ENCODE measurements at places on chromosomes 3 and 15.

DNA sequence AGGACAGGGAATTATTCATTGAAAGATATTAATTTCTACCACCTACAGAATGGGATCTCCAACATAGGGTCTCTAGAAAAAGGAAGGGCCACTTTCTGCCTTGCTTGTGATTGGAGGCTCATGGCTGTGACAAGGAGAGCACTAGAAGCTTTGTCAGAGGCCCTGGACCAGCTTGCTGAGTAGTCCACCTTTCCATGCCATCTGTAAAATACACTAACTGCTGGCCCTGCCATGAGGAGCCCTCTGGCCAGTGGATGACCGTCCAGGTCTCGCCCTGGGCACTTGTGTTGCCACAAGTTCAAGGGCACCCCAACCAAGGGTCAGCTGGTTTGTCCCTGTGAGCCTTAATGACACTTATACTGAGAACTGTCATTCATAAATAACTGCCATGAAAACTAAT, 1.6 kb upstream of the SYNM start:
- no peak for DNase-seq

DNA sequence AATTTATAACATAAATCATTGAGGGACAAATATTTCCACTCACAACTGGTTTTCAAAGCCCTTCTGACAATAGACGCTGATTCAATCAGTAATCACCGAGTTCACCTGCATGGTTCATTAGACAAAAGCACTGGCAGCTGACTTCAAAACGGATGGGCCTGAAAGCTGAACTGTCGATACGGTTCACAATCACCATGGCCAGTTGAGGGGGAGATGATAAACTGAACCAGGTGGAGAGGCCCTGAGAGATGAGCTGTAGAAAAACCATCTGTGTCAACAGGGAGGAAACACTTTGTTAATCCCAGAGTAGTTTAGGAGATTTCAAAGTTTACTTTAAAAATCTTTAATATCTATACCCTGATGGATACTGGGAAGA, 75.0 kb downstream of the PEX5L start:
- no peak for DNase-seq

DNA sequence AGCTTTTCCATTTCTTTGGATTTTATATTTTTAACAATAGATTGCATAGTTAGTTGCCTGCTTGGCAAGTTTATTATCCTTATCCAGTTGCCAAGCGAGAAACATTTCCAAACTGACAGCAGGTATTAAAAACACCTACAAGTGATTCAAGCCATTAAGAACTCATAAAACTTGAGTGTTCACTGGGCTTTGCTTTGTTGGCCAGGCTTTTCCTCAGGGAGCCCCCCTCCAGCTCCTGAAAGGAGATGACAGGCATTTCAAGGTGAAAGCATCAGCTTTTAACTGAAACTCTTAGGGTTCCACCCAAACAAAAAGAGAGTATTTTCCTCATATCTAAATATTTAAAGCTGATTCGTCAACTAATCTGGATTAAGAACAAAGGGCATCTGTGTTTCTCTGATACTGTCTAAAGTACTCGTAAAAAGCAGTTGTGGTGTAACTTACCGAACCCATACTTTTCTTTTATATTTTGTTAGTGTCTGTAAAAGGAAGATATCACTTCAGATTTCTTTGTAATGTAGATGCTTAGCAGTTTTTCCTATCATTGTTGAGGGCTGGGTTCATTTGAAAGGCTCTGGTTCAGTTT, 363.4 kb downstream of the OTOL1 start:
- no peak for DNase-seq

DNA sequence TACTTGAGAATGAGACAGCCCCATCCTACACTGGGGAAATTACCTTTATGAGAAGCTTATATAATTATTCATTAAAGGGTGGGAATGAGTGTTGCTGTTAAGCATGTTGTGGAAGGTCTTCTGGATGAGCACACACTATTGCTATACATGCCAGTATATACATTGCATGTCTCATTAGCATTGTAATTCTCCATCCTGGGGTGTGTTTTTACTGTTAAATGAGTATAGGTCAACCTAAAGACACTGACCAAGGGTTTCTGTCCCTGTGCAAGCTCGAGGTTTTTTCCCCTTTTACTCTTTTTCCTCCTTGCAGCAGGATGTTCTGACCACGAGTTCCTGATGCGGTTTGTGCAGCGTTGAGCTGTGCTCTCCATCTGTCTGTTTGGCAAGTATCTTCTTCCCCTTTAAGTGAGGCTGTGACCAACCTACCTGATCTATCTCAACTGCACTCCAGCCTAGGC, 7.2 kb upstream of the IVD start:
- DNase-seq = no peak

- DNase-seq = no peak
Measured at GRCh38 chr3:108564564-108564963, 24.7 kb downstream of the CIP2A start.

GRCh38 chr15:32671339-32672325, 30.1 kb downstream of the SCG5 start:
- DNase-seq = no peak

DNA sequence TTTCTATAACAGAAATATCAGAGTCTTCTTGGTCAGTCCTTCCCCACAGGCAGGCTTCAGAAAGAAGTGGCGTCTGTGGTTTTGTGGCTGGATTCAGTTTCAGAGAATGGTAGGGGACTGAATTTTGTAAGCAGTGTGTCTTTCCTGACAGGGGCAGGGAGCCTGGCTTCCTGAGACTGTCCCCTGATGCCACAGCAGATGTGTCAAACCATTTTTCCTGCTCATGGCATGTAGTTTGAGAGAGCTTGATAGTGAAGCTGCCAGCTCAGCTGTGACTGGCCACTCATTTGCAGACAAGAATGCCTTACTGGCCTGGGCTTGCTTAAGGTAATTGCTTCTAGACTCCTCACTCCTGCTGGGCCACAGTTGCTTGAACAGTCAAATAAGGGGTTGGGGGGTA, 26.4 kb downstream of the LARS2 start:
- DNase-seq = no peak

Measured in activated CD8-positive, alpha-beta memory T cell treated with anti-CD3 and anti-CD28 coated beads for 1 hour (primary cell).